ENCODE measurements at places on chromosomes 1 and 21.

DNA sequence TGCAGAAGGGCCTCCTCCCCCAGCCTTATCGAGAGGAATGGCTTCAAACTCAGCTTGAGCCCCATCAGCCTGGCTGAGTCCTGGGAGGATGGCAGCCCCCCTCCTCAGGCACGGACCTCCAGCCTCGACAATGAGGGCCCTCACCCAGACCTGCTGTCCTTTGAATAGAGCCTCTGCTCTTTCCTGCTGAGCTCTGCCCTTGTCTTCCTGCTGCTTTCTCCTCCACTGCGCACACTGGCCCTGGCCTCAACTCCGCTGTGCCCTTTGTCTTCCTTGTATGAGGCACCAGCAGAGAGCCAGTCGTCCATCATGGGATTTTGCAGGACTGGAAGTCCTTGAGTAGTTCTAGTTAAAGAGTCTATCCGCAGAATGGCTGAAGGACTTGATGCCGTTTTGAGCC lies 2.0 kb downstream of the C1orf226 start:
- DNase-seq: no peak

DNA sequence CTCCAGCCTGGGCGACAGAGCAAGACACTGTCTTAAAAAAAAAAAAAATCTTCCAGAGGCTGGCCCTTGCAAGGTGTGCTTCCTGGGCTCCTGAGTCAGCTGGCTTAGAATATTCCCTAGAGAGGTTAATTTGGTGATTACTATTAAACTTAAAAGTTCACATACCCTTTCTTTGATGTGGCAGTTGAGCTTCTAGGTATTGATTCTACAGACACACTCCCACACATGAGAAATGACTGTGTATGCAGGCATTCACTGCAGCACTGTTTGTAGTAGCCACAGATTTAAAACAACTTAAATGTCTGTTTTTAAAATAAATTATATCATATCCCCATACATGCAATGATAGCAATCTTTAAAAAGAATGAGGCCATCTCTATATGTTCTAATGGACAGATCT lies 93.4 kb downstream of the GDAP2 start:
- DNase-seq: no peak

DNA sequence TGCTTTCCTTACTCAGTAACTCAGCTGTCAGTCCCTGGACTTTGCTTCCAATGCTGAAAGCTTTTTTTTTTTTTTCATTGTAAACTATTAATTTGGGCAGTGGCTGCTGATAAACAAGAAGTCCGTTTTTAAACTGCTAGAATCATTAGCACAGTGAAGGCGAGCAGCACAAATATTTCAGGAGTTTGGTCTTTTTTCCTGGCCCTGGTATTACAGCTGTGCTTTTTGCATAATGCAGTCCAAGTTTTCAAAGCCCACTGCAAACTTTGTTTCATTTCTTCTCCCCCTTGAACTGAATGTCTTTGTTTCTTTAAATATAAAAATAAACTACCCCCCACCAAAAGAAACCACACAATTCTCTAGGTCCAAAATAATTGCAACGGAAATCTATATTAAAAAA lies 6.6 kb downstream of the GLIS1 start:
- DNase-seq: no peak

DNA sequence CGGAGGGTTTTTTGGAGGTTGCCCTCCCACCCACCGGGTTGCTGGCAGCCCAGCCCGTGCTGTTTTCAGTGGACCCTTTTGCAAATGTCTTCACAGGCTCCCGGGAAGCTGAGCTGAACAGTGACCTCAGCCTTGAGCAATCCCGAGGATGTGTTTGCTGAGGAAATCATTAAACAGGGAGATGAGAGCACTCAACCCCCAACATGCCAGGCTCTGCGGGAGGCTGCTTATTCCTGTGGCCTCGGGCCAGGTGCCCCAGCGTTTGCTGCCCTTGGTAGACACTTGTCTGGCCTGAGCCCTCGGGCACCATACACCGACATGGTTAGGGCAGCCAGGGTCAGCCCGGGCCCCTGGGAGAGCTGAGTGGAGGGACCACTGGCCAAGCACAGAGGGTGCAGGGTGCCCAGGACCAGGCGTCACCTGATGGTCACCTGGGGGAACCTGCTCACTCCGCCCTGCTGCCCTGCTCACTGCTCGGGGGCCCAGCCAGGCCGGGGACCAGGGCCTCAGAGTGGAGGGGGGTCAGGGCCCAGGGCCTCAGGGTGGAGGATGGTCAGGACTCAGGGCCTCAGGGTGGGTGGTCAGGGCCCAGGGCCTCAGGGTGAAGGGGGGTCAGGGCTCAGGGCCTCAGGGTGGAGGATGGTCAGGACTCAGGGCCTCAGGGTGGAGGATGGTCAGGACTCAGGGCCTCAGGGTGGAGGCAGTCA lies 42.5 kb upstream of the POFUT2 start:
- no peak for DNase-seq

- DNase-seq: peak; percentile 16
These were observed 130.3 kb upstream of the DPYD start for GRCh38 chr1:98051065-98051675.

DNA sequence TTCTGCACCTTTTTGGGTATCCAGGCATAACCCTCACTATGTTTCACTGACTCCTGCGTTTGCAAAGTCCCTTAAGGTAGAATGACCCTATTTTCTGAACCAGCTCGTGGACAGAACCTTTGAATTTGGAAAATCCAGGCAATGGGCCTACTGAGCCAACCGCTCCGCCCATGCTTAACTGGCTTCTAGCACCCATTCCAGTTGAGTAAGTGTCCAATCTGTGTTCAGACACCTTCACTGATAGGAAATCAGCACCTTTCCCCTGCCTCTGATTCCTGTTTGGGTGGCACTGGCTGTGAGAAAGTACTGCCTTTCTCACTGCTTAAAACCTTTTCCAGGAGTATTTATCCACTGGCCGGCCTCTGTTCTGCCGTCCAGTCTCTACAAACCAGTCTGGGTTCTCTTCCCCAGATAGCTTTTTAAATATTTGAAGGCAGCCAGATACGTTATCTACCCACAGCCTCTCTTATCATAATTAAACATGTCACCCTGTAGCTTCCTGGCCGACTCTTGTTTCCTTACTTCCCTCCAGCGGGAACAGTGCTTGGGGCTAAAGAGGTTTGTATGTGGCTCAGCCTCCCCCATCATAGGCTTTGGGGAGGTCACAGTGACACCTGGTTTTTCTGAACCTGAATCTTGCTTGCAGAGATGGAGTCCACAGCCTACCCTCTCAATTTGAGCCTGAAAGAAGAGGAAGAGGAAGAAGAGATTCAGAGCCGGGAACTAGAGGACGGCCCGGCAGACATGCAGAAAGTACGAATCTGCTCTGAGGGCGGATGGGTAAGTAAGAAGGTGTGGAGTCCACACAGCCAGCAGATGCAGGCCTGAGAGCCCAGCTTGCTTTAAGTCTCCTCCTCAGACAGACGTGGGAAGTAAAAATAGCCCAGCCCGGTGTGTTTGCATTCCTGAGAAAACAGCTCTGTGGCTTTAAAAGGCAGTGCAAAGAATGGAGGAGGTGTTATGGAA lies 1.3 kb downstream of the POGK start:
- DNase-seq: no peak

- no peak for DNase-seq
These were observed 37.6 kb downstream of the PUM1 start for GRCh38 chr1:31027693-31028526.

DNA sequence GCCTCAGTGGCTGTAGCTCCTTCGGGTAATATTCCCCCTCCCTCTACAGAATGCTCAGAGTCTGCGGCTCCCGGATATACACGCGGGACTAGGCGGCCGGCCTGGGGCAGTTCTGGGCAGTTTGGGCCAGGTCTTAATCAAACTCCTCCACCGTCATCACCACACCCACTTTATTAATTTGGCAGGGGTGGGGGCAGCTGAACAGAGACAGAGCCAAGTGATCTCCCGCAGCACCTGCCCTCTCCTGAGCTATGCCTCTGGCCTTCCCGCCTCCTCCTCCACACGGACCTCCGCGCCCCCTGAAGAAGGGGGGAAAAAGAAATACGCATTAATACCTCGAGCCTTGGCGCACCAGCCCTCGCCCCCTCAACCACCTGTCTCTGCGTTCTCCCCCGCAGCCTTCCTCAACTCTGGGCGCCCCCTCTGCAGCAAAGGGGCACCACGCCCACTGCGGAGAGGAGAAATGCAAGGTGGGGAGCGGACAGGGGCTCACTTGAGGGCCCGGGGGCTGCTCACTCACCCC lies 42.6 kb downstream of the CD34 start:
- no peak for DNase-seq

GRCh38 chr1:231663211-231663792 lies 36.7 kb downstream of the DISC1 start:
- no peak for DNase-seq
